ELF-1 (cell line): ENCODE measurements at places on chromosomes 11 and 22.

DNA sequence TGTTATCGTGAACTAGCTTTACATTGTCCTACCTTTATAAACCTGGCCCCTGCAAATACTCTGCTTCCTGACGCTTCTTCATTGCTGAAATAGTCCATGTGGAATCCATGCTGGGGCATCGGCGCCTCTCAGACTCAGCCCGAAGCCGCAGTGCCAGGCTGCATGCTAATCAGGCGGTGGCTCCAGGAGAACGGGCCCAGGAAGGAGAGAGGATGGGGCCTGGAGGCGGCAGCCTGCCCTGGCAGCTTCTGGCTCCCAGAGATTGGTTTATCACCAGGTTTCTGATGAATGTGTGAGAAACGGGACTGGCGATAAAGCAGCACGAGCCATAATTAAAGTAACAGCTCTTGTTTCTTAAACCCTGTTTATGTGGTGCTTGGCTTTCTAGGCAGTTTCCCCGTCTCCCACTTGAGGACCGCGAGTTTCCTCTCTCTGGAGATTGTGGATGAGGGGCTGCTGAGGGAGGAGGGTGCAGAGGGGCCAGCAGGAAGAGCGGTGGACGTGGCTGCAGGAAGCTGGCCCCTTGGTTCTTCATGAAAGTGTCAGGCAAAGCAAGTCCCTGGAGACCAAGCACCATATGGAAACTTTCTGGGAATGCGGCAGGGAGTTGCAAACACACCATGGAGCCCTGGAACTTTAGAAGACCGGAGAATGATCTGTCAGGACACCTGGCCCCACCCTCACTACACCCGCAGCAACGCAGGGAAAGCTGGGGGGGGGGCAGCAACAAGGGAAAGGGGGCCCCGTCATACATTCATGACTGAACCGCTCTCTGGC lies 93.4 kb downstream of the NTM start:
- DNase-seq: peak; percentile 34

GRCh38 chr11:11113626-11114025 lies 239.4 kb downstream of the CSNK2A3 start:
- DNase-seq: no peak

- DNase-seq: no peak
These were observed 607 bp upstream of the ROBO4 start for GRCh38 chr11:124898263-124898680.

GRCh38 chr11:45818961-45819605 lies 14.1 kb downstream of the SLC35C1 start:
- DNase-seq: no peak

DNA sequence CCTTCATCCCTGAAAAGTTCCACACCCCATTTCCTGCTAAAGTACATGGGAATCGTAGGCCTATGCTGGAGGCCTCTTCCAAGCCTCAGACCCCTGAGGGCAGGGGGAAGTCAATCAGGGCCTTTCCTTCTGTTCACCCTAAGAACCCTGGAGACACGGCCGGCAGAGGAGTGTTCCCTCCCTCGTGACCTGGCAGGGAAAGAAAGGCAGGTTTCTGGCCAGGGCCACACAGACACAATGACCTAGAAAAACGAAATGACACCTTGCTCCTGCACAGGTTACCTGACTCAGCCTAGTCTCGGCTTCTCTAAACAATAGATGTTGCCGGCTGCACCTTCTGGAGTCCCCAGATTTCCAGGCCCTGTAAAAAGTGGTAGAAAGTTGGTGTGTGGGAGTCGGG lies 60.6 kb upstream of the CADM1 start:
- no peak for DNase-seq

DNA sequence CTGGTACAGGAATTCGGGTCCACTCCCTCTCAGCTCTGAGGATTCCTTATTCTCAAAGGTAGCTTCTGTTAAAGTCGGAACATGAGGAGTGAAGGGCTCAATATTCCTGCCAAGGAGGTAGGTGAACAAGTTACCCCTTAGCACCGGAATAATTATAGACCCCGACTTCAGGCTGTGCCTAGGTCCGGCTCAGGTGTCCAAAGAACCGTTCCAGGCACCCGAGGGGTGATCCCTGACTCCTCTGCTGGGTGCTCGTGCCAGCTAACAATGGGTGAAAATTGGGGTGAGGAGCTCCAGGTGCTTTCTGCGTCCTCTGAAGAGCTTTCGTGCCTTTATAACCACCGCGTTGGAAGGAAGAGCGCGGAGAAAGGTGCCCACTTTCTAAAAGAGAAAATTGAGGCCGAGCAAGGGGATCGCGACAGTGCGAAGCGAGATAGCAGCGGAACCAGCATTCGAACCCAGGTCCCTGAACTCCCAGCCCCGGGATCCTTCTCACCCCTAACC lies 393 bp downstream of the CYB561A3 start:
- no peak for DNase-seq

- DNase-seq: no peak
These were observed 34.0 kb upstream of the TECTA start for GRCh38 chr11:121067026-121067425.

DNA sequence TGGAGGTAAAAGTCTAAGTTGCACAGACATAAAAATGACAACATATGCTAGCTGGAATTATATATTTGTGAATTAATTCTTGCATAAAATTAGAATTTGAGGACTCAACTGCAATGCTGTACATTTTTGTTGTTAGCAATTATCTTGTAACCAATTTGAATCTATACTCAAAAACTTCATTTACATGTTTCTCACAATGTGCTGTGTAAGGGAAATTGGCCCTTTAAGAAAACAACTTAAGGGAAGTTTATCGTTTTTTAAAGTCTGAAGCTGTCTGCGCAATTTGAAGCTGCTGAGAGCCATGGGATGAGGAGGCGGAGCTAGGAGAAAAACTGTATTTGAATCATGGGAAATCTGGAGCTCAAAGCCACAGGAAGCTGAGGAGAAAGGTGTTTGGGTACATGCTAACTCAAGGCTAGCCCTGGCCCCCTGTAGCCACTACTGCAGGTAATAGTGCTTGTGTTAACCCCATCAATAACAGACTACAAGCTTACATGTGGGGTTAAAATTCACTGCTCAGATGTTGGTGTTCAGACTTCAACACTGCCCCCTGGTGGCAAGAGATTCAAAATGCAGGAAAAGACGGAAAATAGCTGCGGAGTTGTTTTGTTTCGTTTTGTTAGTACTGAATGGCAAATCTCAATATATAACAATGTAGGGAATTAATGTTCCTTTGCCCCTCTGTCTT lies 126.1 kb downstream of the BRD1 start:
- peak; percentile 70 for DNase-seq

GRCh38 chr22:46062232-46062615 lies 85.3 kb upstream of the WNT7B start:
- no peak for DNase-seq

GRCh38 chr22:50190182-50190940 lies 4.6 kb downstream of the TRABD start:
- peak; percentile 88 for DNase-seq

DNA sequence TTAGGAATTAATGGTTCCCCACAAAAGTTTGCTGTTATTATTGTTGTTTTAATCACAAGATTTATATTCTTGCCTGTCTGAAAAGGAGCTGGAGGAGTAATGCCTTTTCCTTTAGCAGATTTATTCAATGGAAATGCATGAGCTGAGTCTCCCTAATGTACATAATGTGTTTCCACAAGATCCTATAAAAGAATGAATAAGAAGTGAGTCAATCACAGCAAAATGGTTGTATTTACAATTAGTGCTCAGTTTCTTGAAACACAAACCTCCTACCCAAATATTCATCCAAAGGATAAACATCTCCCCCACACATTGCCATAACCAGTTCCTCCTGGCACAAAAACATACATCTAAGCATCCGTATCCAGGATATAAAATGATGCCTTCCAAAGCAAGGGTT lies 33.3 kb downstream of the ME3 start:
- DNase-seq: no peak

DNA sequence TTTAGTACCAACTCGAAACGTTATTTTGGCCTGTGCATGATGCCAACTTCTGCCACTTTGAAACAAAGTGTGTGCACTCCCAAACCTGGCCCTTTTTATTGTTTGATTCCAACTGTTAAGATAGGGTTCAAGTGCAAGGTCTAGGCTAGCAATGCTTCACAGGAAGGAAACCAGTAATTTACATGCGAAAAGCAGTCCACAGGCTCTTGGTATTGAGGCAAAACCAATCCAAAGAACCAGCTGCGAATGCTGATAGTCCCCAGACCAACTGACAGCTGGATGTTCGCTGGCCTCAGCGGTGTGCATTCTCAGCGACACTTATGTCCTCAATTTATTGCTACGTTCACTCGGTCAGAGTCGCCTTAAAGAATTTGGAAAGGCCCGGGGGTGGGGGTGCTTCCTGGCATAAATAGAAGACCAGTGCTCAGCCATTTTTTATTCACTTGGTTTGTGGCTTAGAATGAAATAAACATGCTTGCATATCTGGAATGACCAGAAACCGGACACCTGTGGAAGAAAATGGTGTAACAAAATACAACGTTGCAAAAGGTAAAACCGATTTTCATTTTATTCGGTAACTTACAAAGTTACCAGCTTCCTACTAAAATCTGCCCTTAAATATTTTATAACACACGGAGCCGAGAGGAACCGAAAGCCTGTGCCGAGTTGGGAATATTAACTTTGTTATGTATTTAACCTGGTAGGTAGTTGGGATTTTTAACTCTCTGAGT lies 1.6 kb downstream of the CPT1A start:
- DNase-seq: peak; percentile 61
